Activated naive CD8-positive, alpha-beta T cell treated with anti-CD3 and anti-CD28 coated beads for 36 hours (primary cell): ENCODE measurements at places on chromosomes 6 and 20.

GRCh38 chr20:22717466-22717865 lies 133.1 kb upstream of the FOXA2 start:
- peaks cover 3% of the 10 kb centered on the region for H3K4me1 ChIP-seq
- H3K27ac ChIP-seq = no peak overlapping the region
- no peak for DNase-seq
- no peaks in the 10 kb centered on the region for H3K36me3 ChIP-seq

DNA sequence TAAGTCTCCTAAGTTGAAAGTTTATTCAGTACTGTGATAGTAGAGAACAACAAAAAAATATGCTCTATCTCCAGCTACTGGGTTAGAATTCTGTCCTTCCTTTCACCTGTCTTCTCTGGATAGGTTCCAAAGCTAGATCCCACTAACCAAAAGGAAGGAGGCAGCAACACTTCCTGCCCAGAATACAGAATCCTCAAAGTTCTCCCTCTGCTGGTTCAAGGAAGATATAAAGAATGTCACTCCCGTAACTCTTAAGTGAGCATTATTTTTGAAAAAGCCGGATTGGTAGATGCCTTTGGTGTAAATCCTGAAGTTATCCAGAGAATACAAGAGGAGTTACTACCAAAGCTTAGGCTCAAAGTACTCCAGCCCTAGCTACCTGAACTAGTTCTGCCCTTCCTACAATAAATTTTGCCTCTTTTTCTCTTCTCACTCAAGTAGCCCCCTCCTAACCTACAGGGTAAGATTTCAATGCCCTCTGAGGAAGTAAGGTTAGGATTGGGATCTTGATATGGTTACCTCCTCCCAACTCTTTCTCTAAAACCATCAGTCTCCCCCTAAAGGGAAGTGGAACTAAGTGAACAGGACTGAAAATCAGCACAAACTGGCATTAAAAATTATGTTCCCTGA lies 26.0 kb upstream of the CRIP3 start:
- DNase-seq = no peak
- H3K36me3 ChIP-seq = peaks cover 3% of the 10 kb centered on the region
- H3K4me3 ChIP-seq = no peak overlapping the region
- H3K4me1 ChIP-seq = peaks cover 21% of the 10 kb centered on the region

DNA sequence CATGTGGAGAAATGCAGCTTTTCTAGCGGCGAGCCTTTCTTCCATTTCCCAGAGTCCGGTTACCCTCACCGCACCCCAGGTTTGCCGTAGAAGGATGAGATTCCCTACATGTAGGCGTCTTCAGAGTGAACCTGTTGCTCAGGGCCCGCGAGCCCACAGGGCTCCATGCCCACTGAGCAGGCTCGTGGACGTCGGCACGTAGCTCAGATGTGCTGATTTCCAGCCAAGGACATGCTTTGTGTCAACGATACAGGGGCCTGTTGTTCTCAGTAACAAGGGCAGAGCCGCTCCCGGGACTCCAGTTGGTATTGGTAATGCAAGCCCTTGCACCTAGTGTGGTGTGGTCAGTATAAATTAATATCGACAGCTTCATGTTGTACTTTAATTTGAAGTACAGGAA lies 159.6 kb downstream of the MTHFD1L start:
- peaks cover 59% of the 10 kb centered on the region for H3K36me3 ChIP-seq
- DNase-seq = no peak
- no peak overlapping the region for H3K4me3 ChIP-seq
- peaks cover 3% of the 10 kb centered on the region for H3K4me1 ChIP-seq

DNA sequence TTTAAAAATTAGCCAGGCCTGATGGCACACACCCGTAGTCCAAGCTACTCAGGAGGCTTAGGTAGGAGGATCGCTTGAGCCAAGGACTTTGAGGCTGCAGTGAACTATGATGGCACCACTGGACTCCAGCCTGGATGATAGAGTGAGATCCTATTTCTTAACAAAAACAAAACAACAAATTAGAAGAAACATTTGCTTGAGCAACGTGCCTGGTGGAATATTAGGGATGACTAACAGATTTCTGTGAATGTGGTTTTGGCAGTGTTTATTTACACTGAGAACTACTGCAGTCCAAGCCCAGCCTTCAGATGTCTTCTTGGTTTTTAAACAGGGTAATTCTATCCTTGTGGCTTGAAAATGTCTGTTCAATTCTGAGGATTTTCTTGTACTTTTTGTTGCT lies 9.2 kb downstream of the PPP1R3G start:
- H3K36me3 ChIP-seq = no peaks in the 10 kb centered on the region
- H3K4me1 ChIP-seq = peaks cover 14% of the 10 kb centered on the region
- H3K4me3 ChIP-seq = no peak overlapping the region
- H3K27me3 ChIP-seq = peaks cover 28% of the 10 kb centered on the region

DNA sequence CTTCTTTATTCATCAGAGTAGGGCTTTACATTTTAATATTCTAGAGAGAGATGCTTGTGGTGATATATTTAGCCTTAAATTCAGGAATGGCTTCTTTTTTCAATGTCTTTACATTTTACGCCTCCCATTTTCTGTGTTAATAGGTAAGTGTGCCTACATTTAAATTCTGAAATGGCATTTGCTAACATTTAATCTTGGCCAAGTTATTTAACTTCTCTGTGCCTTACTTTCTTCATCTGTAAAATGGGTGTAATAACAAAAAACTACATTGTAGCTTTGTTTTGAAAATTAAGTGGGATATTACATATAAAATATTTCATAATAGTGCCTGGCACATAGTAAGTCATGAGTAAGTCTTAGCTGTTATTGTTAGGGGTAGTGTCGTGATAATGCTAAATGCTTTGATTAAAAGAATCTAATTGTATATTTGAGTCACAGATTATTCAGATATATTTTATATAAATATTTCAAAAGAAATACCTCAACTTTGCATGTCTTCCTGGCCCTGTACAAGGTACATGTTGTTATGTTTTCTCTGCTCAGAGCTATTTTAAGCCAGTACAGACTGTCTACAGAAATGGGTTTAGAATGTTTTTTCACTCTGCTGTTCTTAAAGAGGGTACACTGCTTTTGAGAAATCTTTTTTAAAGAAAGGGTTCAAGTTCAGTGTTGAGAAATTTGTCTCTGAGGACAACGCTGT lies 18.8 kb downstream of the CARMIL1 start:
- H3K4me3 ChIP-seq = no peak overlapping the region
- H3K4me1 ChIP-seq = peaks cover 38% of the 10 kb centered on the region
- no peak for DNase-seq
- no peaks in the 10 kb centered on the region for H3K27me3 ChIP-seq

DNA sequence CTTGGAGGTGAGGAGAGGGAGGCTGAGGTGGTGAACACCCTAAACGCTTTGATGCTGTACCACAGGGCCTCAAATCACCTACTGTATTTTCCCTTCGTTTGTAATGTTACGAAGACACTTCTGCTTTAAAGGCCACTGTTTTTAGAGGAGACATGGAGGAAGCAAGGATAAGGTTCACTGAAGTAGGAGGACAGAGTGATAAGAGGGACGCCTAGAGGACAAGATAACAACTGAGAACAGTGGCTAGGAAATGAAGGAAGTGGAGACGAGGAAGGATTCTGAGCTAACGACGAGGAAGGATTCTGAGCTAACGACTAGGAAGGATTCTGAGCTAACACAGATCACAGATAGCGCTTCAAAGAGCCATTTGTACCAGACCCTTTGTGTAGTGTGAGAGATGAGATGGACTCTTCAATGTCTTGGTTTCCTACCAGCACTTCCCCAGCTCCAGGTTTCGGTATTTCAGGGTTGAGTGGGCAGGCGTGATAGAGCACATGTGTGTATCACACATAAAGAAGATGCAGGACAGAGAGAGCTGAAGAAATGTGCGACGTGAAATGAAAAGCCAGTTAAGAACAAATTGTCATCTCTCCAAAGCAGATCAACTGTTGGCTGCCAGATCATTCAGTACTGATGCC lies 7.5 kb downstream of the SF3B5 start:
- no peak for DNase-seq
- H3K4me3 ChIP-seq = no peak overlapping the region
- H3K27me3 ChIP-seq = no peaks in the 10 kb centered on the region
- peaks cover 1% of the 10 kb centered on the region for H3K36me3 ChIP-seq
- no peak overlapping the region for H3K27ac ChIP-seq

DNA sequence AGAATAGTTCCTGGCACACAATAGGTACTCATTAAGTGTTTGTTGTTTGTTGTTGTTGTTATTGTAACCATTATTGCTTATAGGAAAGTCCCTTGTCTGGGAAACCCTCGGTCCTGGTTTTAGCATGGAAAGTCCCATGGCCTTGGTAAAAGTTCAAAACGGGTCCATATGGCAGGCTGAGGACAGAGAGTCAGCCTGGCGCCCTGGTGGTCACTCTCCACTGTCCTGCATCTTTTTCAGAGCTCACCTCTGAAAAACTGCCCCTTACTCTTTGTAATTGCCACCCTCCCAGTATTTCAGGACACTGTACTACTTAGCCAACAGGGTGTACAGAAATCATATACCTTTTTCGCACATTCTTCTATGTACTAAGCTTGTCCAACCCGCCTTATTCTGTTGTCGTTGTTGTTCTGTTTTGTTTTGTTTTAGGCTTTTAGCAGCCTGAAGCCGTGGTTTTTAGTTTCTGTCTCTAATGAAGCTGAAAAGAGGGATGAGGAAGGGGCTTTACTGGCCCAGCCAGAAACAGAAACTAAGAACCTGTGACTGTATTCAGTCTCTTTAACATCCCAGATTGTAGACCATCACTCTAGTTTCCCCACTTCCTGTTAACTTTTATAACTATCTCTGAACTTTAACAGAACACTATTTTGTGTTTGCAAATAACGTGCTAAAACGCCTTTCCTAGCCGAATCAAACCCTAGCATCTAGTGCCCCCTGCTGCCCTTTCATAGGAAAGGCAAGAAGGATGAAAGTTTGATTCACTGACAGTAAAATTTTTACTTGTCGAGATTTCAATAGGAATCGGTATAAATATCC lies 7.6 kb upstream of the TMEM14A start:
- no peaks in the 10 kb centered on the region for H3K4me1 ChIP-seq
- H3K36me3 ChIP-seq = no peaks in the 10 kb centered on the region
- no peak overlapping the region for H3K4me3 ChIP-seq
- no peak overlapping the region for H3K27ac ChIP-seq
- peak; percentile 38 for DNase-seq
- no peaks in the 10 kb centered on the region for H3K27me3 ChIP-seq

DNA sequence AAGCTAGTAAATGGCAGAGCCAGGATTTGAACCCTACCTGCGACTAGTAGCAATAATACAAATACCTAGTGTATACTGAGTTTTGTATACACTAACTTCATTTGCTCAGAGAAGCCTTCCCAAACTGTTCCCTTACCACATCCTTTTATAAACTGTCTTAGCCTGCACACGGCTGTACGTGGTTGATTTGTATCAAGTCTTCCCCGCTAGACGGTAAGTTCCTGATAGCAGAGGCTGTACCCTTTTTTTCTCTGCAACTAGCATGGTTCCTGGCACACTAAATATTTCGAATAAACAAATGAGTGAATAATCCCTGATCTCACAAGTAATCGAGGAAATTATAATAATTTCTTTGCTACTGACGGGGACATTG lies 636 bp downstream of the RTF2 start:
- no peaks in the 10 kb centered on the region for H3K27me3 ChIP-seq
- H3K27ac ChIP-seq = peak overlapping the region; percentile 97
- peaks cover 12% of the 10 kb centered on the region for H3K4me1 ChIP-seq
- H3K36me3 ChIP-seq = peaks cover 8% of the 10 kb centered on the region

DNA sequence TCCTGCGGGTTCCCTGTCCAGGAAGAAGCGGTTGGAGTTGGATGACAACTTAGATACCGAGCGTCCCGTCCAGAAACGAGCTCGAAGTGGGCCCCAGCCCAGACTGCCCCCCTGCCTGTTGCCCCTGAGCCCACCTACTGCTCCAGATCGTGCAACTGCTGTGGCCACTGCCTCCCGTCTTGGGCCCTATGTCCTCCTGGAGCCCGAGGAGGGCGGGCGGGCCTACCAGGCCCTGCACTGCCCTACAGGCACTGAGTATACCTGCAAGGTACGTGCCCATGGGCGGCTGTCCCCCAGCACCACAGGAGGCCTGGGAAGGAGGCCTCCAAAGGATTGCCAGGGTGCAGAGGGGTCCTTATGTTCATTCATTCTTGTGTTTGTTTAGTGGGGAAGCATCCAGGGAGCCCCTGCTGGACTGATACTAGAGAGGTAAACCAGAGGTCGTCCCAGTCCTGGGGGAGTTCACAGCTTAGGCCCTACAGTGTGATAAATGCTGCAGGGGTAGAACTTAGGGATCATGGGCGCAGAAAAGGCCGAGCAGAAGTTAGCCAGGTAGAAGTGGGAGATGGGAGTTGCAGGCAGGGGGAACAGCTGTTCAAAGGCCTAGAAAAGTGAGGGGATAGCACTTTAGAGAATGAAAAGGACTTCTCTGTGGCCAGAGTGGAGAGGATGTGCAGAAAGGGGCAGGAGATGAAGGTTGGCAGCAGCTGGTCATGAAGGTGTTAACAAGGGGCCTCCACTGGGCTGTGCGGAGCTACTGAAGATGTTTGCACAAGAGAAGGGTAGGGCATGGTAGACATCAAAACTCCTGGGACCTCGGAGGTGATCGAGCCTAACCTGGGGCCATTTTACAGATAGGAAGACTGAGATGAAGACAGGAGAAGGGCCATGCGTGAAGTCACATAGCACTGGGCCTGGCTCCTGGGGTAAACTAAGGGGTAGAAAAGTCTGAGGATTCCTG lies 7.8 kb downstream of the TRIB3 start:
- no peak for DNase-seq
- H3K4me3 ChIP-seq = no peak overlapping the region

DNA sequence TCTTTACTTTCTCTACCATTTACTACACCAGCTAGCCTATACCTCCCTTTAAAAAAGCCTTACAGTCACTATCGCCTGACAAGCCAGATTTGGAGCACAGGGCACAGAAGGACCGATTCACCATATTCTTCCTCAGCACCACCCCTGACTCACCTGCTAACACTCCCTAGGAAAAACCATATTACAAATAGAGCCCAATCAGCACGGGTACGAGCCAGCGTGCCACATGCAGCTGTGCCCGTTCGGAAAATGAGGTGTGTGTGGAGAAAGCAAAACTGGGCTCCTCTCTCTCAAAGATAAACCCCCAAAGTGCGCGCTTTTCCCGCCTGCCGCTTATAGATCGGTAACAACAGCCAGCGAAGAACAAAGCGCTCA lies 1.2 kb downstream of the SYNCRIP start:
- H3K36me3 ChIP-seq = peaks cover 57% of the 10 kb centered on the region
- H3K4me1 ChIP-seq = peaks cover 51% of the 10 kb centered on the region
- H3K27ac ChIP-seq = peak overlapping the region; percentile 94
- no peak for DNase-seq
- peak overlapping the region; percentile 92 for H3K4me3 ChIP-seq
- H3K27me3 ChIP-seq = peaks cover 8% of the 10 kb centered on the region

DNA sequence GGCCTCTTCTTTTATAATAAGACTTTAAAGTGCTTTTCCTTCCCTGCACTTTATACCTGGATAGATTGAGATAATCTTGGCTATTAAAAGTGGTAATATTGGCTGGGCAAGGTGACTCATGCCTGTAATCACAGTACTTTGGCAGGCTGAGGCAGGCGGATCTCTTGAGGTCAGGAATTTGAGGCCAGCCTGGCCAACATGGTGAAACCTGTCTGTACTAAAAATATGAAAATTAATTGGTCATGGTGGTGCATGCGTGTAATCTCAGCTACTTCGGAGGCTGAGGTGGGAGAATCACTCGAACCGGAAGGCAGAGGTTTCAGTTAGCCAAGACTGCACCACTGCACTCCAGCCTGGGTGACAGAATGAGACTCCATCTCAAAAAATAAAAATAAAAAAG lies 197.1 kb upstream of the RGS17 start:
- no peak overlapping the region for H3K4me3 ChIP-seq
- H3K27ac ChIP-seq = no peak overlapping the region
- DNase-seq = no peak
- H3K27me3 ChIP-seq = no peaks in the 10 kb centered on the region
- no peaks in the 10 kb centered on the region for H3K4me1 ChIP-seq
- H3K36me3 ChIP-seq = no peaks in the 10 kb centered on the region
